MM.1S (cell line): ENCODE measurements at places on chromosomes 13 and 19.
A peak's percentile ranks its signal among the peaks of the same experiment; 100 is the strongest.

- peak; percentile 28 for DNase-seq
- H3K36me3 ChIP-seq, result no peaks in the 10 kb centered on the region; the same call in 1 of the 2 replicates
- no peaks in the 10 kb centered on the region for H3K27me3 ChIP-seq
- peak overlapping the region; percentile 85 for H3K4me3 ChIP-seq
- H3K27ac ChIP-seq, result peak overlapping the region; percentile 98
Observed at GRCh38 chr13:113859311-113860050, 4.4 kb downstream of the GAS6 start.

DNA sequence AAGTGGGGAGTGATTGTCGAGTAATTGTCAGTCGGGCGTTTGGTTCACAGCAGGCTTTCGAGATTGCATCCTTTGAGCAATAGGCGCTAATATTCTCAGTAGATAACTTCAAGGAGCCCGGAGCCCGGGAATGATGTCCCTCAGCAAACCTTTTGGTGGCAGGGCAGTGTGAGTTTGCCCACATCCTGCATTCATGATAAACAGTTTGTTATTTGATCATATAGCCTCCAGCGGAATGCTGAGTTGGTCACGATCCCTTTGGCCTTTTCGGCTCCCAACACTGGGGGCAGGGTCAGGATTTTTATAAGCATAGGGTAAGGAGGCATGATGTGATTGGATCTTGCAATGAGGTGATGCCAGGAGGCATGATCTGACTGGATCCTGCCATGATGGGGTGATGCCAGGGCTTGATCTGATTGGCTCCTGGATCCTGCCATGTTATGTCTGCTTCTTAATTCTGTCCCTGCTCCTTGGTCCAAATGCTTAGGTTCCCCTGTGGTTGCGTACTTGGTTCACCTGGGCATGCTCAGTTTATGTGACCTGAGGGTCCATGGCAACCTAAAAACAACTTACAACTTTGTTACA, 38.2 kb upstream of the IGSF23 start:
- H3K4me1 ChIP-seq, result no peaks in the 10 kb centered on the region
- no peaks in the 10 kb centered on the region for H3K27me3 ChIP-seq
- no peak for DNase-seq

GRCh38 chr13:67221630-67222226, 8.4 kb downstream of the PCDH9 start:
- H3K27ac ChIP-seq, result no peak overlapping the region
- DNase-seq, result peak; percentile 29
- no peaks in the 10 kb centered on the region for H3K36me3 ChIP-seq
- H3K4me1 ChIP-seq, result 0 out of 2 replicates have a peak, but pooled peaks cover 5% of the 10 kb centered on the region

DNA sequence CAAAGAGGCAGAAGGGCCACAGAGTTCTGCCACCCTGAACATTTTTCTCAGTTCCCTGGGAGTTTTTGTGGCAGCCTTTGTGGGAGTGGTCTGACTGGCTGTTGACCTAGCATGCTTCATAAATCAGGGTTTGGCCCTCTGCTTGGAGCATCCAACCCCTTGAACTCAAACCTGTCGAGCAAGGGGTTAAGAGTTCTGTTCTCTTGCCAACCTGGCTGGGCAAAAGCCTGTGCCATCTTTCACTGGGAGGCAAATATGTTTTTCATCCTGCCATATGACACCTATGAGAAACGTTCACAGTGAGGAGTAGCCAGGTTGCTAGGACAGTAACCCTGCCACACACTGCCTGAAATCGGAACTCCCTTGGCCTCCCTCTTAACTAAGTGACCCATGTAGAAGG, 7.7 kb upstream of the TEX26 start:
- no peak for DNase-seq
- H3K36me3 ChIP-seq, result no peaks in the 10 kb centered on the region
- no peak overlapping the region for H3K4me3 ChIP-seq
- no peak overlapping the region for H3K27ac ChIP-seq

DNA sequence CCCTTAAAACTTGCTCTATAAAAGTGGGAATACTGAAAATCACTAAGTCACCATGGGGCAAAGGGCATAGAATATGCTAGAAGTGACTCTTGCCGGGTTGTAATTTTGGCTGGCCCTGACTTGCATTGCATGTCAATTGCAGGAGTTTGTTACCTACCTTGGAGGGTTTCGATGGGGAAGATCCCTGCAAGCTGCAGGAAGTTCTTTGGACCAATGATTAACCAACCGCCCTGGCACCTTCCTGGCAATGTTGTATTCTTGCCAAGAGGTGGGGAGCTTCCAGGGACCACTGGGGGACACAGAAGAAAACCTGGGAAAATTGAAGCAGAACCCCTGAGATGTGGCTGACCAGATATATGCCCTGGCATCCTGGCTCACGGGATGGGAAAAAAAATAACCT, 235.8 kb downstream of the B3GLCT start:
- H3K36me3 ChIP-seq, result no peaks in the 10 kb centered on the region
- no peak overlapping the region for H3K27ac ChIP-seq
- H3K27me3 ChIP-seq, result no peaks in the 10 kb centered on the region

GRCh38 chr19:52140032-52140710, 433 bp upstream of the ZNF616 start:
- no peaks in the 10 kb centered on the region for H3K4me1 ChIP-seq
- H3K27ac ChIP-seq, result no peak overlapping the region
- peak overlapping the region; percentile 97; the same call in 1 of the 2 replicates for H3K4me3 ChIP-seq
- no peaks in the 10 kb centered on the region for H3K36me3 ChIP-seq
- no peak for DNase-seq
- no peaks in the 10 kb centered on the region for H3K27me3 ChIP-seq

DNA sequence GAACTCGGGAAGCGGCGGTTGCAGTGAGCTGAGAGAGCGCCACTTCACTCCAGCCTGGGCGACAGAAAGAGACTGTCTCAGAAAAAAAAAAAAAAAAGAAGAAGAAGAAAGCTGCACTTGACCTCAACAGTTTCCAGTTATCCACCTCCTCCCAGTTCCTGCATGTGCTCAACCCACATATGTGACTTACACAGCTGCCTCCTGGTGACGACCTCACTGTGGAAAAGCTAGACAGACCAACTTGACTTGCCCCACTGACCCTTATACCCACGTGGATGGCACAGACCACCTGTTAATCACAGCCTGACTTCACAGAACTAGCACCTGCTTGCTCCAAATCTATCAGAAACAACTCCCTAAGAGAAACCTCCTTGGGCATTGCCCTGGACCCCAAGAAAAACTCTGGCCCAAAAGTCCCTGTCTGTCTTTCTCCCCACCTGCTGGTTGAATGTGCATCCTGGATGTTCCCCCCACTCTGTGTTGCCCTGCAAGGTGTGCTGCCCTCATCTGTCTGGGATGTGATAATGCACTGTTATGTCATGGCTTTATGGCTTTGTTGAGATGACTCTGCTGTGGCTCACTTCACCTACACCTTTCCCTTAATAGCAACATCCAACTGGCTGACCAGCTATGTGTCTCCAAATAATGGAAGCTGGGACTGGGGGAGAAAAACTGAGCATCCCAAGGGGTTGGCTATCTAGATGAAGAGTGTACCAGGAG, 2.8 kb downstream of the ZNF20 start:
- peak; percentile 14 for DNase-seq
- H3K4me1 ChIP-seq, result no peaks in the 10 kb centered on the region
- H3K36me3 ChIP-seq, result no peaks in the 10 kb centered on the region; the same call in 1 of the 2 replicates
- no peaks in the 10 kb centered on the region for H3K27me3 ChIP-seq
- H3K4me3 ChIP-seq, result no peak overlapping the region
- H3K27ac ChIP-seq, result no peak overlapping the region

GRCh38 chr19:16702123-16702522, 17.5 kb upstream of the NWD1 start:
- H3K27me3 ChIP-seq, result no peaks in the 10 kb centered on the region
- DNase-seq, result no peak

DNA sequence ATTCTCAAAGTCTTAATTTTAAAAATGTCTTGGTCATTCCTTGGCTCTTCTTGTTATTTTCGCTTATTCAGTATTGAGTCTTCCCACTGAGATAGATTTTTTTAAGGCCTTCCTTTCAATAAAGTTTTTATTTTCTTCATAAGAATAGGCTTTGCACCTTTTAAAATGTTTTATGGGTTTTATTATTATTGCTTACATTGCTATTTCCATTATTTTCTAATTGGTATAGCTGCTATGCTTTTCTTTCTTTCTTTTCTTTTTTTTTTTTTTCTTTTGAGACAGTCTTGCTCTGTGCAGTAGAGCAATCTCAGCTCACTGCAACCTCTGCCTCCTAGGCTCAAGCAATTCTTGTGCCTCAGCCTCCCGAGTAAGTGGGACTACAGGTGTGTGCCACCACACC, 195.7 kb downstream of the PDS5B start:
- H3K4me3 ChIP-seq, result no peak overlapping the region
- H3K27me3 ChIP-seq, result no peaks in the 10 kb centered on the region
- H3K27ac ChIP-seq, result no peak overlapping the region
- no peaks in the 10 kb centered on the region for H3K4me1 ChIP-seq

- peaks cover 20% of the 10 kb centered on the region for H3K27me3 ChIP-seq
- H3K4me1 ChIP-seq, result no peaks in the 10 kb centered on the region
- no peak for DNase-seq
- H3K36me3 ChIP-seq, result no peaks in the 10 kb centered on the region
- H3K27ac ChIP-seq, result no peak overlapping the region
- no peak overlapping the region for H3K4me3 ChIP-seq
Observed at GRCh38 chr19:29544656-29545360, 19.0 kb downstream of the VSTM2B start.

GRCh38 chr13:33543089-33543459, 257.5 kb upstream of the STARD13 start:
- H3K27ac ChIP-seq, result peak overlapping the region; percentile 100
- H3K4me3 ChIP-seq, result peak overlapping the region; percentile 74
- no peaks in the 10 kb centered on the region for H3K36me3 ChIP-seq
- H3K27me3 ChIP-seq, result no peaks in the 10 kb centered on the region
- no peak for DNase-seq

GRCh38 chr19:5880604-5881078, 10.3 kb upstream of the FUT5 start:
- peaks cover 88% of the 10 kb centered on the region for H3K27me3 ChIP-seq
- H3K4me1 ChIP-seq, result no peaks in the 10 kb centered on the region
- H3K27ac ChIP-seq, result no peak overlapping the region
- H3K36me3 ChIP-seq, result no peaks in the 10 kb centered on the region
- no peak for DNase-seq
- H3K4me3 ChIP-seq, result no peak overlapping the region

- H3K27me3 ChIP-seq, result no peaks in the 10 kb centered on the region
- DNase-seq, result no peak
- H3K4me3 ChIP-seq, result peak overlapping the region; percentile 57
- no peaks in the 10 kb centered on the region for H3K36me3 ChIP-seq
- H3K4me1 ChIP-seq, result peaks cover 41% of the 10 kb centered on the region
Observed at GRCh38 chr19:44753626-44753931, 5.1 kb downstream of the BCL3 start.

DNA sequence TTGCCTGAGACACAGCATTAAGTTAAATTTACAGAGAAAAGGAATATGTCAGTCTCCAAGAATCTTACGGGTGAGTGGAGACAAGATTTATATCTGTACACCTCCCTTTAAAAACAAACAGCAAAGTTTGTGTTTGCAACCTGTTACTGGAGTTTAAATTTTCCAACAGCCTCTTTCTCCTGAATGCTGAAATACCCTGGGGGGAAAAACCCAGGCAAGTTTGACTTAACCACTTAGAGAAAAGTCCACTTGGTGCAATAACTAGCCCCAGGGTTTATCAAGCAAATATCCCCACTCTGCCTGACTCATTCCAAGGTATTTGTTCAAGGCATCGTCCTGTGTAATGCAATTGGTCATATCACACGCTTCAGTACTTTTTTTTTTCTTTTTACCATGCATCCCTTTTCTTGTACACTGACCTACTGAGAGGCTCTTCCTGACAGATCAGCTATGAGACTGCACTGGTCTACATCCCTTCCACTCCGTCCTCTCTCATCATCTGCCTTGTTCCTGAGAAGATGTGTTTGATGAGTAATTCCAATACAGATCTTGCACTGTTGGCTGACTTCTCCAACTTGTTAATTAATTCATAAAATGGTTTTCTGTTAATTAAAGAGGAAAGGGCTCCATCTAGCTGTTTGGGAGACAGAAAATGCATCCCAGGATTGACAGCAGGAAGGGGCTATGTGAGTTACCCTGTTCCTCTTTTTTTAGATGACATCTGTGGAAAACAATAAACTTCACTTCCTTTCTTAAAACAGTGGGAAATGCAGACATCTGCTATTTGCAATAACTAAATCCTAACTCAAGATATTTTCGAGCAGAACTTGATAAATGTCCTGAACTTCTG, 212.5 kb upstream of the IRS2 start:
- H3K27me3 ChIP-seq, result no peaks in the 10 kb centered on the region
- no peak overlapping the region for H3K4me3 ChIP-seq
- no peaks in the 10 kb centered on the region for H3K36me3 ChIP-seq
- H3K27ac ChIP-seq, result no peak overlapping the region
- DNase-seq, result no peak

GRCh38 chr19:6032381-6032780, 54.4 kb upstream of the RANBP3 start:
- H3K4me3 ChIP-seq, result no peak overlapping the region
- H3K27me3 ChIP-seq, result peaks cover 91% of the 10 kb centered on the region

DNA sequence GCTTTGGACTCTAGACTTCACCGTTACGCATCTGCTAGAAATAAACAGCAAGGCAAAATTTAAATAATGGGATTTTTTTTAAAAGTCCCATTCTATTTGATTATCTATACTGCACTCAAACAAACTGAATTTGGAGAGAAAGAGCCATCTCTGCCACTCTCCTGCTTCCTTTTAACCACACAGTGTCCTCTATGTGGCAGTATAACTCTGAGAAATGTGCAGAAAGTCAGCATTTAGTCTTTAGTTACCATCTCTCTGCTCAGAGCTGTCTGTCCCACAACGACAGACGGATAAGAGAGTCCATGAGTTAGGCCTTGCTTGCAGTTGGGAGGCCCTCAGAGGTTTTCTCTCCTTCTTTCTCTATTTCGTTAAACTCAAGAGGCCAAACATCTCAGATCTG, 21.2 kb downstream of the CCNA1 start:
- no peaks in the 10 kb centered on the region for H3K27me3 ChIP-seq
- 0 out of 2 replicates have a peak, but pooled peaks cover 3% of the 10 kb centered on the region for H3K4me1 ChIP-seq
- H3K27ac ChIP-seq, result no peak overlapping the region
- no peaks in the 10 kb centered on the region for H3K36me3 ChIP-seq
- DNase-seq, result peak; percentile 10
- no peak overlapping the region for H3K4me3 ChIP-seq

GRCh38 chr13:20399515-20399914, 126.1 kb downstream of the CRYL1 start:
- no peaks in the 10 kb centered on the region for H3K4me1 ChIP-seq
- no peak overlapping the region for H3K4me3 ChIP-seq
- DNase-seq, result no peak
- H3K27ac ChIP-seq, result no peak overlapping the region
- H3K27me3 ChIP-seq, result no peaks in the 10 kb centered on the region

DNA sequence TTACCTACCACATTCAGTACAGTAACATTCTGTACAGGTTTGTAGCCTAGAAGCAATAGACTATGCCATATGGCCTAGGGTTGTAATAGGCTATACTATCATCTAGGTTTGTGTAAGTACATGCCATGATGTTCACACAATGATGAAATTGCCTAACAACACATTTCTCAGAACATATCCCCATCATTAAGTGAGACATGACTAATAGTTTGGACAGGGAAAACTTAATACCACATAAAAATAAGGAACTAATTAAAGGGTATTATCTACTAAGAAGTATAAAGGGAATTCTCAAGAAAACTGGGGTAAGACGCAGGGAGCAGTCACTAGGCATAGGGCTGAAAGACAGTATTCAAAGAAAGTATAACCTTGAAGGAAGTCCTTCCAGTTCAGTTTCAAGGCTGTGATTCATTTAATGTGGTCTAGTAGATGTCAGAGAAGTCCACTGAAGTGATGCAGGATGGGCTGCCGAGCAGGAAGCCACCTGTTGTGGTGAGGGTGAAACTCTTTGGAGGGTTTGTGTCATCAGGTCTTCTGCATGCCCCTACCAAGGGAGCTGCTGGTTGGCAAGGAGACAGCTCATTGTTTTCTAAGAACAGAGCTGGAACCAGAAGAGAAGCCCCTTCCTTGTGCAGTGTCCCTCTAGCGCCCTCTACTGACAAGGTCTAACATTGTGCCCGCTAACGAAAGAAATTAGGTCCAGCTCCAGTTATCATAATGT, 122.9 kb downstream of the OLFM4 start:
- no peaks in the 10 kb centered on the region for H3K36me3 ChIP-seq
- H3K4me1 ChIP-seq, result peaks cover 14% of the 10 kb centered on the region
- H3K27ac ChIP-seq, result peak overlapping the region; percentile 87
